Breast epithelium (tissue), 4 donors: ENCODE measurements at places on chromosomes 7 and 10. TPM values are rescaled to one million over a fixed set of nuclear protein-coding genes. Genes with fewer than 3 reads are reported as not detected.

- no peak for DNase-seq
- no peak overlapping the region for H3K4me3 ChIP-seq
- peak overlapping the region; percentile 95 for H3K27ac ChIP-seq
- H3K36me3 ChIP-seq, result no peaks in the 10 kb centered on the region
Observed at GRCh38 chr10:44972874-44973306, 5.7 kb downstream of the DEPP1 start.

DNA sequence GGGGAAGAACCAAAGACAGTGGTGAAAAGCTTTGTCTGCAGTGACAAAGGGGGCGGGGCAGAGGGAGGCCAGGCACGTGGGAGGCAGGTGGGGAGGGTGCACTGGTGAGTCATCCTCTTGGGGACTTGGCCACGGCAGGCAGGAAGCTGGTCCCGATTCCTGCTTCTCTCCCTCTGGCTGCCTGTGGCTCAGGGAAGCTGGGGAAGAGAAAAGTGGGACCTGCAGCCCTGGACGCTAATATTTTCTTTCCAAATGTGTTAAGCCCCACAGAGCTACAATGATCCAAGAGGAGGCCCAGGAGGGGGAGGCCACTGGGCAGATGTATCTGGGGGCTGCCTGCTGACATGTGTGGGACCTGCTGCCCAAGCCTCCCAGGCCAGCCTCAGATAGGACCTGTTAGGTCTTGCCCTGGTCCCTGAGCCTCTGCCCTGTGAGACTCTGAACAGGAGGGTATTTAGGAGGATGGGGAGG is 231.8 kb downstream of the KCNMA1 start:
- no peaks in the 10 kb centered on the region for H3K36me3 ChIP-seq
- H3K4me3 ChIP-seq, result no peak overlapping the region
- no peaks in the 10 kb centered on the region for H3K27me3 ChIP-seq

- H3K27me3 ChIP-seq, result no peaks in the 10 kb centered on the region
- H3K36me3 ChIP-seq, result no peaks in the 10 kb centered on the region
- no peak for DNase-seq
- no peak overlapping the region for H3K27ac ChIP-seq
- H3K4me3 ChIP-seq, result no peak overlapping the region
Observed at GRCh38 chr7:106870983-106871410, 5.9 kb downstream of the PIK3CG start.

DNA sequence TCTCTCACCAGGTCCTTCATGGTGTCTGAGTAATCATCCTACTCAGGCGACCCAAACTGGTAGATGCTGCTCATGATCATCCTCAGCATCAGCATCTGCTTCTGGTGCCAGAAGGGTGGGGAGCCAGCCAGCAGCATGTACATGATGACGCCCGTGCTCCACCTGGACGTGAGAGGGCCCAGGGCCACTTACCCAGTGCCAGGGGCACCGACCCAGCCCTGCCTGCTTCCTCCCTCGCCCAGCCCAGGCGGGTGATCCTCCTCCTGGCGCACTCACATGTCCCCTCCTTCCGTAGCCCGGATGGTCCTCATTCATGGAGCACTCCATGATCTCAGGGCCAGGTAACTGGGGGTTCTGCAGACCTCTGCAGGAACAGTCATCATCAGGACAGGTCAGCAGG is 764.8 kb upstream of the ZNF722 start:
- no peaks in the 10 kb centered on the region for H3K27me3 ChIP-seq
- H3K27ac ChIP-seq, result no peak overlapping the region
- H3K4me3 ChIP-seq, result no peak overlapping the region
- H3K4me1 ChIP-seq, result no peaks in the 10 kb centered on the region
- no peaks in the 10 kb centered on the region for H3K36me3 ChIP-seq
- DNase-seq, result no peak

DNA sequence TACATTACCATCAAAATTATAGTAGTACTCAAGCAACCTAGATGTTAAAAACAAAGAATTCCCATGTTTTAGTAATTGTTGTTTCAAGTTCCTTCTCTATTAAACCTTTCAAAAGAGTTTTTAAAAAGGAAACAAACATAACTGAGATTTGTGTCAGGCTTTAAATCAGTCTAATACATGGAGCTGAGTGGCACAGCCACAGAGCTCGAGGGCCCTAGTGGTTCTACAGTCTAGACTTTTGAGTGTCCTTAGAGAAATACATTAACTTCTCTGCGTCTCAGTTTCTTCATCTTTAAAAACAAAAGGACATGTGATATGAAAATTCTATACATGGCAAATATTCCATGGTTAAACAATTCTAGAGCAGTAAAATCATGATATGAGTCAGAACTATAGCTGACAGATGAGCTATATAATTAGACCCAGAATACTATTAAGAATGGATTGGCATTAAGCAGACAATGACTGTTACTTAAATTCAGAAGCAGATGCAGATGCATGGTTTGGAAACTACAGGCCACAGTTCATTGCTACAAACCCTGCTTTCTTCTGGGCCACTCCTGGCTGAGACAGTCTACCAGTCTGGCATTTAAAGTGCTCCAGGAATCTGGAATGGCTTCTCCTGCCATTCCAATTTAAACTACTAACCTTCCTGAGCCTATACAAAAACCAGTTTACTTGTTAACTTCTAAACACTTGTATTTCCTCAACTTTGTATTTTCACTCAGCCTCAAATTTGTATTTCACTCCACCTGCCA is 77.4 kb downstream of the EPC1 start:
- H3K27me3 ChIP-seq, result no peaks in the 10 kb centered on the region
- no peak for DNase-seq
- no peaks in the 10 kb centered on the region for H3K4me1 ChIP-seq
- H3K4me3 ChIP-seq, result no peak overlapping the region
- no peak overlapping the region for H3K27ac ChIP-seq
- peaks cover 4% of the 10 kb centered on the region for H3K36me3 ChIP-seq

DNA sequence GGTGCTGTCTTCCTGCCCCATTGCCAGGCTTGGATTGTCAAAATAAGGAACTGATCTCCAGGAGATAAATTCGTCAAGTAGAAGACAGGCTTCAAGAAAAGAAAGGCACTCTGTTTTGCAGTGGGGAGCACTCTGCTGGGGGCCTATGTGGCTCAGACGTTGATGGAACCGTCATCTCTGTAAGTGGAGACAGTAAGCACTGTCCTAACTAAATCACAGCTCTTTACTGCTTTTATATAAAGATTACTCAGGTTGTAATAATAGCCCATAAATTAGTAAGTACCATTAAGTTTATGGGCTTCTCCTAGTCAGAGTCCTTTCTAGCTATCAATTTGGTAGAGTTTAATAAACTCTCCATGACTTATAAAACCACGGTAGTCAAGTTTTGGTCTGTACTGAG is 249.9 kb downstream of the FRMD4A start:
- no peaks in the 10 kb centered on the region for H3K27me3 ChIP-seq
- H3K4me1 ChIP-seq, result no peaks in the 10 kb centered on the region
- H3K4me3 ChIP-seq, result no peak overlapping the region
- H3K27ac ChIP-seq, result no peak overlapping the region

GRCh38 chr7:134778941-134779740 is at the start of gene CALD1:
Gene CALD1 (plus strand): TSS chr7:134779634. CDS start chr7:134867734, 88,100 bp downstream.
- H3K36me3 ChIP-seq, result no peaks in the 10 kb centered on the region
- DNase-seq, result peak; percentile 66

- no peak for DNase-seq
- no peaks in the 10 kb centered on the region for H3K4me1 ChIP-seq
- no peak overlapping the region for H3K4me3 ChIP-seq
- no peaks in the 10 kb centered on the region for H3K36me3 ChIP-seq
- no peak overlapping the region for H3K27ac ChIP-seq
Observed at GRCh38 chr10:58350619-58351323, 16.0 kb downstream of the UBE2D1 start.

- no peak for DNase-seq
- H3K4me1 ChIP-seq, result no peaks in the 10 kb centered on the region
- no peaks in the 10 kb centered on the region for H3K36me3 ChIP-seq
Observed at GRCh38 chr10:92222603-92223262, 68.1 kb downstream of the CPEB3 start.

HTR5A gene
- total RNA-seq, result not detected

DNA sequence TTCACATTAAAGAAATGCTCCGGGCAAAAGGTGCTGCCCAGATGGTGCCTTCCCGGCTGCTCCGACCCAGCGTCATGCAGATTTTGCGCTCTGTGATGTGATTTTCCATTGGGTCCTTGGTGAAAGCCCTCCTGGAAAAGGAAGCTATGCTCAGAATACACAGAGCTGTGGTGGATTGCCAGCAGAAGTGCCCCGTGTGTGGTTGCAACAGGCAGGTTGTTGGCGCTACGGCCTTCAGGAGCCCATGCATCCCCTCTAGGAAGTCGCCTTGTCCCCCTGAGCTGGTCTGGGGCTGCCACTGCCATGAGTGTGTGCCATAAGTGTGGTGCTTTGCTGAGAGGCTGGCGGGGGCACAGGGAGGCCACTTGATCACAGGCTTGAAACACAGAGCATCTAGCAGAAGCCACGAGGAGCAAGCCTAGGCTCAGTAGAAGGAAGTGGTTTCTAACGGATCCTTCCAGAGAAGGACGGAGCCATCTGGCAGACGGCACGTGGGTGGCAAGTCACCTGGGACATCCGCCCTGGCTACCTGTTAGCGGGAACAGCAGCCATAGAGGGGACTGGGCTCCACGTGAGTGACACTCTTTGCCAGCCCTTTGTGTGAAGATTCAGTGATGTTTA is 210.9 kb downstream of the CUX1 start:
- no peak overlapping the region for H3K27ac ChIP-seq
- H3K4me1 ChIP-seq, result no peaks in the 10 kb centered on the region
- H3K4me3 ChIP-seq, result no peak overlapping the region
- no peaks in the 10 kb centered on the region for H3K36me3 ChIP-seq
- no peak for DNase-seq

GRCh38 chr10:89337484-89337883 is 9.7 kb downstream of the IFIT3 start:
- H3K4me3 ChIP-seq, result no peak overlapping the region
- H3K36me3 ChIP-seq, result no peaks in the 10 kb centered on the region
- H3K27me3 ChIP-seq, result no peaks in the 10 kb centered on the region
- no peak for DNase-seq
- no peak overlapping the region for H3K27ac ChIP-seq

DNA sequence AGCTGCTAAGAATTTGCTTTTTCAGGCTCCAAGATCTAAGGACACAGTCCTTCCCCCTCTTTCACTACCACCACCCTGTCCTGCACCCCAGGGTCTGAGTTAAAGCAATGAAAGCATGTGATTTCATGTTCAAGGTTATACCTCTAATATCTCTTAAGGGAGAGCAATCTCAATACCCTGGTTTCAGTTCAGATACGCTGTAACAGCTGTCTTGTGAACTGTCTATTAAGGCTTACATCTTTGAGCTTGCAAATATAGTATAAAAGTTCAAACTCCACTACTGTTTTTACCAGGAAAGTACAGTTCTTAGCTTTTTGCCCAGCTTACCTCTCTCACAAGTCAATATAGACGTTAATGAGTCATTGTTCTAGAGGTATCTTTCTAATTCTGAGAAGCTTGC is 2.6 kb downstream of the CPVL start:
- no peak overlapping the region for H3K27ac ChIP-seq
- no peaks in the 10 kb centered on the region for H3K4me1 ChIP-seq
- DNase-seq, result no peak
- H3K27me3 ChIP-seq, result no peaks in the 10 kb centered on the region
- H3K36me3 ChIP-seq, result no peaks in the 10 kb centered on the region

DNA sequence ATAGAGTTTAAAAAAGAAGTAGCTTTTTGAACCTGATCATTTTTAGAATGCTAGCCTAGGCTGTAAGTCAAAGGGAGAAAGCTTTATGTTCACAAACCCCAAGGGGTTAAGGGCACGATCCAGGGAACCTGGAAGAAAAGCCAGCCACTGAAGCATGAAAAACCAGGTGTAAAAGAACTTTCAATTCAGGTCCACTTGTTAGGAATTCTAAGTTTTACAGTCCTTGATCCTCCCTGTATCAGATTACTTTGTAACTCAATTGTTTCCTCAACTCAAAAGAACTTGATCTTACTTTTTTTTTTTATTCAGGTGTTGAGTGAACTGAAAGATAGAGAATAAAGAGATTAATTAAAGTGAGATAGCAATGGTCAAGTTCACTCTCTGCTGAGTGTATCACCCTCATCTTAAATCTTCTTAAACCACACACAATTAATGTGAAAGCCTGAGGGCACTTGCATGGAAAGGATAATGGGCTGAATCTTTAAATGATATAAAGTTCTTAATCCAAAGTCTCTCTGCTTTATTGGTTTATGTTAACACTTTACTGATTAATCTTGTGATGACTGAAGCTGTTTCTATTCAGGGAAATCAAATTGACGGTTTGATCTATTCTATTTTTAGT is 672.2 kb upstream of the LRRN3 start:
- H3K27me3 ChIP-seq, result no peaks in the 10 kb centered on the region
- no peaks in the 10 kb centered on the region for H3K36me3 ChIP-seq
- H3K4me3 ChIP-seq, result no peak overlapping the region
- no peaks in the 10 kb centered on the region for H3K4me1 ChIP-seq
- DNase-seq, result no peak
- no peak overlapping the region for H3K27ac ChIP-seq

DNA sequence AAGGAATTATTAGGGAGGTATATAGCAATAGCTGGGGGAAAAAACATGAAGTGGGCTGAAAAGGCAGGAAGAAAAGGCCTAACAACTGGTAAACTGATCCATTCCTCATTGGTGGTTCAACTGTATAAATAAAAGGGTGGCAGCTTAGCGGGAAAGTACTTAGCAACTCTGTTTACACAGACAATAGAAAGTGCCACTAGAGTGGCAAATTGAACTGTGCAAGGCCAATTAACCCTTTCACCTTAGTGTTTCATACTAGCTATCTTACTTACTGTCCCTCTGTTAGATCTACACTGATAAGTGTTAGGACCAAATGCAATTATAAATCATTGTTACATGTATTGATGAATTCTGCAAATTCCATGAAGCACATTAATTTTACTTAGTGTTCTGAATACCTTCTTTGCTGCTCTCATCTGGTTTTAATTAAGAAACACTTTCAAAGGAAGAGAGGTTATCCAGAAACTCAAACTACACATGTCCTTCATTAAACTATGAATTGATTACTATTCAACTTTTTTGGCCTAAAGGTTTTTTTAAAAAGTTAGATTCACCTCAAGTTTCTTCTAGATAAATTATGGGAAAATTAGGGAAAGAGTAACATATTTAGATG is 28.0 kb downstream of the DNAJC1 start:
- H3K4me3 ChIP-seq, result no peak overlapping the region
- DNase-seq, result no peak
- H3K36me3 ChIP-seq, result no peaks in the 10 kb centered on the region

- H3K36me3 ChIP-seq, result no peaks in the 10 kb centered on the region
- H3K27me3 ChIP-seq, result no peaks in the 10 kb centered on the region
- H3K27ac ChIP-seq, result peak overlapping the region; percentile 91
- DNase-seq, result no peak
- H3K4me1 ChIP-seq, result peaks cover 9% of the 10 kb centered on the region
Observed at GRCh38 chr10:3464760-3465405, 292.3 kb upstream of the PITRM1 start.

GRCh38 chr10:67722113-67722512 is 26.1 kb upstream of the CTNNA3 start:
- DNase-seq, result no peak
- H3K4me3 ChIP-seq, result no peak overlapping the region
- no peaks in the 10 kb centered on the region for H3K36me3 ChIP-seq
- no peaks in the 10 kb centered on the region for H3K27me3 ChIP-seq

KCNIP2 gene
- total RNA-seq, result 90.4 TPM

DNA sequence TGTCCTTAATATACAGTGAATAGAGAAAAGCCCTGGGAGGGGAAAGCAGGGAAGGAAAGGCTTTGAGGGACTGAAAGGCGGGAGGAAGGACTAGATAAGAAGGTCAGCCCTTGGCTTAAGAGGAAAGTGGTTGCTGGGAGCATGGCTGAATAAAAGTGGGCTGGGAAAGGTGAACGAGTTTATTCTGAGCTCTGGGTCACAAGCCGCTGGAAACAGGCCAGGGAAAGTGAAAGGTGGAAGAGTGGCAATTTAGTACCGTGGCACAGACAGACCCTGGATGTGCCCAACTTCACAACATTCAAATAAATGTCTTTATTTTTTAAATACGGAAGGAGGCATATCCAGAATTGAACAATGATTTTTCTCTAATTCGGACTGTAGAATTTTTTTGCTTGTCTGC is 39.7 kb downstream of the TAC1 start:
- DNase-seq, result no peak
- H3K4me1 ChIP-seq, result no peaks in the 10 kb centered on the region
- H3K4me3 ChIP-seq, result no peak overlapping the region
- H3K36me3 ChIP-seq, result no peaks in the 10 kb centered on the region
